ENCODE measurements at places on chromosomes 7 and 10.

- DNase-seq = no peak
Observed at GRCh38 chr7:89023877-89024276, 228.3 kb upstream of the TEX47 start.

DNA sequence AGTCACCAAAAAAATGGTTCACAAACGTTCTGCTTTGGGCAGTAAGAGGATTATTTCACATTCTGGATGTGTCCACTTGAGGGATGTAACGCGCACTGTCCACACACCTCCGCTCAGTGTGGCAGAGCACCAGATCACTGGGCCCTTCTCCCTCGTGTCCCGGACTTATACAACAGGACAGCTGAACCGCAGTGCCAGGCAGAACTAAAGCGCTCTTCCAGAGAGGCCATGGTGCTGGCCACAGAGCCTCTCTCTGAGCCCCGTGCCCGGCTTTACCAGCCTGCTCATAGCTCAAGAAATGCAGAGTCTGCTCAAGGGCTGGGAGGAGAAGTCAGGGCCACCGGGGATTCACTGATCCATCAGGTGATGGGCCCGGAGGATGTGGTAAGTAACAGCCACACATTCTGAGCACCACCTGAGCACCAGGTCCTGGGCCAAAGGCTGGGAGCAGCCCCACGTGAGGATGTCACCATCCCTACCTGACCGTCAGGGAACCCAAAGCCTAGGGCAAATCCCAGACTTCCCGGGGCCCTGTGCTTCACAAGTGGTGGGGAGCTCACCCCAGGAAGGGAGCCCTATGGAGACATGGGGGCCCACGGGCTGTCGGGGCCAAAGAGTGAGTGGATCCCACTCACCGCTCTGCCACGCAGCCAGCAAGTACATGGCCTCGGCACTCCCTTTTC, 74.9 kb downstream of the FAM53B start:
- DNase-seq = no peak

- no peak for DNase-seq
Observed at GRCh38 chr10:125023255-125023654, 81.3 kb downstream of the ZRANB1 start.

GRCh38 chr10:79555354-79556309, 4.6 kb downstream of the SFTPA2 start:
- DNase-seq = no peak
